ENCODE measurements at places on chromosomes 5 and 9.

DNA sequence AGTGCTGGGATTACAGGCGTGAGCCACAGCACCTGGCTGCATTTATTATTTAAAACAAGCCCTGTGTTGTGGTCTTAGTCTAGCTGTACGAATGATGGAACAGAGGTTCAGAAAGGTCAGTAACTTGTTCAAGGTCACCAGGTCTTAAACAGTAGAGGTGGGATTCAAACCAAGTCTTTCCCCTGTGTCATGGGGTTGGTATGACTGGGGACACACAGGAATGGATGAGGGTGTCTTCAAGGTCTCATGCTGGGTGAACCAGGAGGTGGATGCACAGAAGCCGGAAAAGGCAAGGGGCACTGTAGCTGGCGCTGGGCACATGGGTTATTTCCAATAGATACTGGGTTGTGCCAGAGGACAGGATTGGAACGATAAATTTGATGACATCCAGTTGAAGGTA lies 32.2 kb upstream of the TJP2 start:
- peak; percentile 12 for DNase-seq

GRCh38 chr9:123686131-123686828 lies 243.6 kb downstream of the DENND1A start:
- no peak for DNase-seq

GRCh38 chr5:5420251-5420650 lies 2.2 kb upstream of the ICE1 start:
- no peak for DNase-seq

- DNase-seq = no peak
Observed at GRCh38 chr9:13467157-13467556, 187.7 kb upstream of the MPDZ start.

DNA sequence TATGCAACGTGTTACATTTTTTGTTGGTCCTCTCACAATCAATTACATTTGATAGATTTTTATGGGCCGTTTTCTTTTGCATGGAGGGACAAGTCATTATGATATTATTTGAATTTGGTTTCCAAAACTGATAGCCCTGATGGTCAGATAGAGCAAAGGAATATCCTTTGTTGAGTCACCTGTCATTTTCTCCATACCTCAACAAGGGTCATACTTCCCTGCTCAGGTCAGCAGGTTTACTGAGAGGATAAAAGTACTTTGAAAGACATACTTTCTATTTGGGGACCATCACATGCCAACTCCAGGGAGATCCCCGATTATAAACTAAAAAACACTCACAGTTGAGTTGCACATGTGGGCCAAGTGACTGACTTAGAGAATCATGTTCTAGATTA lies 132.9 kb downstream of the SUSD1 start:
- no peak for DNase-seq

- DNase-seq = no peak
Observed at GRCh38 chr9:32969270-32969669, 32.2 kb downstream of the APTX start.

DNA sequence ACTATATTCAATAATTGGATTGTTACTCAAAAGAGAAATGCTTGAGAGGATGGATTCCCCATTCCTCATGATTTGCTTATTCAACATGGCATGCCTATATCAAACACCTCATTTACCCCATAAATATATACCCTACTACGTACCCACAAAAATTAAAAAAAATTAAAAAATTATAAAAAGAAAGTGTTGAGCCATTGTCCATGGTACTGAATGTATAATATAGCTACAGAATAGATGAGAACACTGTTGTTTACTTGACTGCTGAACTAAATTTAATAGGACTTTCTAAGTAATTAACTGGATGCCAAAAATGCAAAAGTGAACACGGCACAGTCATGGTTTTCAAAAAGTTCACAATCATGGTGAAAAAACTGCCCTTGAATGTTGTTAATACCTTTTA lies 725.8 kb downstream of the KCTD16 start:
- no peak for DNase-seq

GRCh38 chr5:31965227-31965626 lies 208.9 kb downstream of the GOLPH3 start:
- peak; percentile 61 for DNase-seq

- peak; percentile 75 for DNase-seq
Observed at GRCh38 chr5:38258319-38259061, at the start of gene EGFLAM. Gene EGFLAM, plus strand, starts transcription at chr5:38258559. Its CDS starts 196 bp downstream, at chr5:38258755.

- DNase-seq = no peak
Observed at GRCh38 chr9:107942291-107942690, 452.7 kb upstream of the KLF4 start.

GRCh38 chr5:132417461-132417860 lies 48.0 kb downstream of the SLC22A5 start:
- no peak for DNase-seq

GRCh38 chr9:133331641-133332380 lies 4.2 kb downstream of the SURF6 start:
- DNase-seq = peak; percentile 28

GRCh38 chr9:120381839-120382238 lies 198.1 kb downstream of the CDK5RAP2 start:
- DNase-seq = no peak

- peak; percentile 53 for DNase-seq
Observed at GRCh38 chr5:103259705-103260355, 1.3 kb downstream of the MACIR start.

DNA sequence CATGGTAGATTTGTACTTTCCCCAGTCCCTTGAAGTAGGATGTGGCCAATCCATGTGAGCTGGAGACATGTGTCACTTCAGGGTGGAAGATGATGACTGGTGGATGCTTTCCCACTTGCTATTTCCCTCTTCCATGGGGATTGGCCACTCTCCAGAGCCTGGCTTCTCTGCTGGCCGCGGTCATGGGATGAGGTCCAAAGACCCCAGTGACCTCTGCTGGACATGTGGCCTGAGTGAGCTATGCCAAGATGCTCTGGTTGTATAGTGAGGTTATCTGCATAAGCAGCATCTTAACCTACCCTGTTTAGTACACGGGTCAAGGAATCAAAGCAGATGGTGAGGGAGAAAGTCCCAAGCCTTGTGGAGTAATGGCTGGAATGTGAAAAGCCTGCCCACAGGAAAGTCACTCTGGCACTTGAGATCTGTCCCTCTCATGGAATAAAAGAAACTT lies 47.1 kb downstream of the SH3PXD2B start:
- DNase-seq = no peak

- DNase-seq = no peak
Observed at GRCh38 chr5:14790220-14790619, 81.4 kb downstream of the ANKH start.

DNA sequence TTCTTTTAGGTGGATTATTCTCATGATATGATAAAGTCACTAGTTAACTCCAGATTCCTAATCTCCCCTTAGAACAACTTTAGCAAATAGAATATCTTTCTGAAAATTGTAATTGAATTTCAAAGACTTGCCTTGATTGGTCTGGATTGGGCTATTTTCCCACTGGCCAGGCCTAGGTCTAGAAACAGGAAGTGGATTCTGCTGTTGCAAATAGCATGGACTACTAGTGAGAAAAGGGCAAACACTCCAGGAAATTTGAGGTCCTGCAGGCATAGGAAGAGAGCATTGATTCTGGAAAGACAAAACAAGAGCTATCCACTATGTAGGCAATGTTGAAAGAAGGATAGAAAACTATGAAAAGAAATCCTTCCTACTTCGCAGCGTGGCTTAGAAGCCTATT lies 113.4 kb downstream of the KCTD16 start:
- DNase-seq = no peak

- no peak for DNase-seq
Observed at GRCh38 chr9:28981129-28981528, 1407.8 kb upstream of the C9orf72 start.

- peak; percentile 92 for DNase-seq
Observed at GRCh38 chr5:149439899-149440542, 60.9 kb upstream of the IL17B start.

DNA sequence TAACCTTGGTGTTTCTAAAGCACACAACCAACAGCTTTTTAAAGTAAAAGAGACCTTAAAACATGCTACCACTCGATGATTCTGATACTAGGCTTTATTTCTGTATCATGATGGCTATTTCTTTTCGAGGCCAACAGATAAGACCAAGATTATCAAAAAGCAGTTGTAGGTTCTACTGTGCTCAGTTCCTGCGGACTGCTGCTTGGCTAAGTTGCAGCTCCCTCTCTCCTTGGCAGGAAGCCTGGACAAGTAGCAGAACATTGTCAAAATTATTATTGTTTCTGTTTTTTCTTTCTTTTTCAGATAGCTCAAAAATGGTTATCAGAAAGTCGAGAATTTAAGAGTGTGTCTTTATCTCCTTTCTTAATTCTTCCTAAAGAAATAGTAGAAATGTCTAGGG lies 607.6 kb downstream of the PTPRD start:
- DNase-seq = no peak

GRCh38 chr5:152514827-152515397 lies 109.8 kb upstream of the NMUR2 start:
- DNase-seq = no peak

DNA sequence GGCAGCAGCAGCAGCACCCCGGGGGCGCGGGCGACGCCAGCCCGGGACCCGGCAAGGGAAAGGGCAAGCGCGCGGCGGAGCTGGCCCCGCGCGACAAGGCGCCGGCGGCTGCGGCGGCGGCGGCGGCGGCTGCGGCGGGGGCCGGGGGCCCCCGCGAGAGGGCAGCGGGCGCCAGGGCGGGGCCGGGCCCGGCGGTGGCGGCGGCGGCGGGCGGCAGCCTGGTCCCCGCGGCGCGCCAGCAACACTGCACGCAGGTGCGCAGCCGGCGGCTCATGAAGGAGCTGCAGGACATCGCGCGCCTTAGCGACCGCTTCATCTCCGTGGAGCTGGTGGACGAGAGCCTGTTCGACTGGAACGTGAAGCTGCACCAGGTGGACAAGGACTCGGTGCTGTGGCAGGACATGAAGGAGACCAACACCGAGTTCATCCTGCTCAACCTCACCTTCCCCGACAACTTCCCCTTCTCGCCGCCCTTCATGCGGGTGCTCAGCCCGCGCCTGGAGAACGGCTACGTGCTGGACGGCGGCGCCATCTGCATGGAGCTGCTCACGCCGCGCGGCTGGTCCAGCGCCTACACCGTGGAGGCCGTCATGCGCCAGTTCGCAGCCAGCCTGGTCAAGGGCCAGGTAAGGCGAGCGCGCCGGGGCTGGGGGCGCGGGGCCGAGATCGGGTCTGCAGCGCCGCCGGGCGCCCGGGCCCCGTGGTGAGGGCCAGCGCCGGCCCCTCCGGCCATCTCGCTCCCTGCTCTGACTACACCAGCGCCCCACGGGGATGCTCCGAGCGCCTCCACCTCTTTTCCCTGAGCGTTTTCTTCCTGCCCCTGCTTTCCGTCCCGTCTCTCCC lies at the start of gene UBE2QL1:
UBE2QL1 (plus strand) TSS at position 238 of the 843 bp plus-strand sequence; CDS start at position 273, 35 bp downstream.
- DNase-seq = peak; percentile 45

- no peak for DNase-seq
Observed at GRCh38 chr9:108664309-108665255, 191.2 kb downstream of the ACTL7B start.

DNA sequence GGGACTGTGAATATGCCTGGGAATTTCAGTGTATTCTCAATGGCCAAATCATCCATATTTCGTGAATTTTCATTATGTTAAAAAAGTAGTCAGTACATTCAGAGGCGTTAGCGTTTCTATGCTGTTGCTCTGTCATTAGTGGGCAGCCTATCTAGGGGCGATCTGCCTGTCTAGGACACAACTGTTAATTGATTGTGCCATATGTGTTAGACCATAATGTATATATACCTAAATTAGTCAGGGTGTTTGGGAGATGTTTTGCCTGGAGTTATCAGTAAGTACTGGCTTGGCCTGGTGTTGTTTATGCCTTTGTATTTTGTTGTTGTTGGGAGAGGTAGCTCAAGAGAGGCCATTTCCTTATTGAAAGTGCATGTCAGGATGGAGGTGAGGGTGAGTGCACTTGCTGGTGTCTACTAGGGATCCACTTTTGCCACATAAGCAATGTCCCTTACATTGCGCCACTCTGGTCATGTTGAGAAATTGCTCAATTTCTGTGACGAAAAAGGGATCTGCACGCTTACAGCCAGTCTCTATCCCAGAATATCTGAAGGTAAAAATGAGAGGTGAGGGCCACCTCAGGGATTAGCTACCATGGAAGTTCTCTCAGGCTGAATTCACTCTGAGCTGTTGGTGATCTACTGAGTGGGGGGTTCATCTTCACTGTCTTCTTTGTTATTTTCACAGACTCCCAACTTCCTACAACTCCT lies 123.3 kb downstream of the ST8SIA4 start:
- no peak for DNase-seq

DNA sequence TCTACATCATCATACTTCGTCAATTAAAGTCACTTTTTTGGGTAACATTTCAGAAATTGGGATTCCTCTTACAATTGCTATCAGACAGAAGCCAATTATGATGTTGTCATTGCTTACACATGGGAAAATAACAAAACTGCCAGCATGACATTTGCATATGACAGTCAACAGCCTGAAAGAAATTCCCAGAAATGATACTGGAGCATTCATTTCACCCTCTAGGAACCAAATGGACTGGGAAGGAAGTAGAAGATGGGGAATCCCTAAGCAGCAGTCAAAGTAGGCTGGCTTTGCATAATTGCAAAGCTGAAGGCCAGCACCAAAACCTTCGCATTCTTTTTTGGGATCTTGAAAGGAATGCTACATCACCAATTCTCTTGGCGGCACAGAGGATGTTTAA lies 10.7 kb downstream of the HMGCS1 start:
- no peak for DNase-seq

GRCh38 chr5:79235261-79235633 lies 684 bp upstream of the JMY start:
- DNase-seq = no peak

GRCh38 chr9:82170866-82171265 lies 182.3 kb downstream of the SPATA31D1 start:
- DNase-seq = no peak

GRCh38 chr5:72634444-72634843 lies 127.2 kb upstream of the ZNF366 start:
- DNase-seq = no peak

DNA sequence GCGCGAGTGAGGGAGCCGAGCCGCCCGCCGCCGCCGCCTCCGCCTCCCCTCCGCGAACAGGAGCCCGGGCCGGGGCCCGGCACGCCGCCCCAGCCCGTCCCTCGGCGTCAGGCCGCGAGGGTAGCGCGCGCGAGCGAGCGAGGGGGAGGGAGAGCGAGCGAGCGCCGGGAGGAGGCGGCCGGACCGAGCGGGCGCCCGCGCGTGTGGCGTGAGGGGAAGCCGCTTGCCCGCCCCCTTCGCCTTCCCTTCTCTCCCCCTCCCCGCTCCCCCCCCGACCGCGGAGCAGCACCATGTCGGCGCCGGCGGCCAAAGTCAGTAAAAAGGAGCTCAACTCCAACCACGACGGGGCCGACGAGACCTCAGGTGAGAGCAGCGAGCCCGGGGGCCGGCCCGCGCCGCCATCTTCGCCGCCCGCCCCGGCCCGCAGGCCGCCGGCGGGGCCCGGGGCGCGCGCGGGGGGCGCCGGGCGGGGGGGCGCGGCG lies 312 bp downstream of the SET start:
- peak; percentile 33 for DNase-seq

- no peak for DNase-seq
Observed at GRCh38 chr5:7225826-7226225, 170.1 kb upstream of the ADCY2 start.

GRCh38 chr9:33180526-33181184 lies 13.5 kb upstream of the B4GALT1 start:
- no peak for DNase-seq

GRCh38 chr5:54883374-54884194 lies 101.8 kb downstream of the ESM1 start:
- peak; percentile 73 for DNase-seq

Measured in H9 (cell line).